SJCRH30 (cell line): ENCODE measurements at places on chromosomes 2 and 18. TPM values are rescaled to one million over a fixed set of nuclear protein-coding genes. Genes with fewer than 3 reads are reported as not detected.

Gene IL36RN
- not detected in 2 replicates for total RNA-seq

Gene PLA2R1
- not detected in 2 replicates for total RNA-seq

Gene GPR155
- 13.5 and 14.1 TPM in 2 replicates for total RNA-seq

Gene STAT4
- total RNA-seq: 0.16 TPM in 1 of 2 replicates, not detected in the other

Gene MC4R
- not detected in 2 replicates for total RNA-seq

Gene LAMA1
- 11.9 and 12.0 TPM in 2 replicates for total RNA-seq

- H3K36me3 ChIP-seq: no peaks in the 10 kb centered on the region
- H3K4me3 ChIP-seq: no peak overlapping the region
- no peaks in the 10 kb centered on the region for H3K4me1 ChIP-seq
Measured at GRCh38 chr2:50108245-50108644, 923.7 kb downstream of the NRXN1 start.

GRCh38 chr18:26926066-26926675 is 60.7 kb upstream of the AQP4 start:
- no peak for DNase-seq
- no peaks in the 10 kb centered on the region for H3K36me3 ChIP-seq
- no peak overlapping the region for H3K27ac ChIP-seq
- H3K4me1 ChIP-seq: no peaks in the 10 kb centered on the region
- no peak overlapping the region for H3K4me3 ChIP-seq

GRCh38 chr18:37230768-37231167 is 334.8 kb downstream of the CELF4 start:
- DNase-seq: no peak
- no peak overlapping the region for H3K27ac ChIP-seq
- H3K4me3 ChIP-seq: no peak overlapping the region
- H3K27me3 ChIP-seq: no peaks in the 10 kb centered on the region
- H3K36me3 ChIP-seq: no peaks in the 10 kb centered on the region

DNA sequence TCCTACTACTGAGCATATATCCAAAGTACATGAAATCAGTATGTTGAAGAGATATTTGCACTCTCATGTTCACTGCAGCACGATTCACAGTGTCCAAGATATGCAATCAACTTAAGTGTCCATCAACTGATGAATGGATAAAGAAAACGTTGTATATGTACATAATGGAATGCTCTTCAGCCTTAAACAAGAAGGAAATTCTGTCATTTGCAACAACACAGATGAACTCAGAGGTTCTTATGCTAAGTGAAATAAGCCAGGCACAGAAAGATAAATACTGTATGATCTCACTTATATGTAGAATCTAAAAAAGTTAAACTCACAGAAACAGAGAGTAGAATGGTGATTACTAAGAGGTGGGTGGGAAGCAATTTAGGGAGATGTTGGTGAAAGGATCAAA is 149.2 kb downstream of the EVA1A start:
- no peaks in the 10 kb centered on the region for H3K36me3 ChIP-seq
- no peak for DNase-seq
- no peak overlapping the region for H3K27ac ChIP-seq
- no peak overlapping the region for H3K4me3 ChIP-seq

DNA sequence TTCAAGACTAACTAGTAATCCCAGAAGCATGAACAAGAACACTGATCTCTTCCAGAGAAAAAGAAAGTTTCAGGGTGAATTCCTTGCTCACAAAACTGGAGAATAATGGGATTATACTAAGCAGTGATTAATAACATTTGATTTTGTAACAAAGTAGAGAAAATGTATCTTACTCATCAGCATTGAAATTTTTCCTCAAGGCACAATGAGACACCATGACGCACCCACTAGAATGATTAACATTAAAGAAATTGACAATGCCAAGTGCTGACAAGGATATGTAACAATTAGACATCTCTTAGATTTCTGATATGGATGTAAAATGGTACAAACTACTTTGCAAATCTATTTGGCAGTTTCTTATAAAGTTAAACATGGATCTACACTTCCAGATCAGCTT is 101.1 kb upstream of the EPHA4 start:
- no peaks in the 10 kb centered on the region for H3K36me3 ChIP-seq
- H3K4me1 ChIP-seq: no peaks in the 10 kb centered on the region
- no peak for DNase-seq
- 0 out of 2 replicates have a peak, but pooled peaks cover 4% of the 10 kb centered on the region for H3K27me3 ChIP-seq

DNA sequence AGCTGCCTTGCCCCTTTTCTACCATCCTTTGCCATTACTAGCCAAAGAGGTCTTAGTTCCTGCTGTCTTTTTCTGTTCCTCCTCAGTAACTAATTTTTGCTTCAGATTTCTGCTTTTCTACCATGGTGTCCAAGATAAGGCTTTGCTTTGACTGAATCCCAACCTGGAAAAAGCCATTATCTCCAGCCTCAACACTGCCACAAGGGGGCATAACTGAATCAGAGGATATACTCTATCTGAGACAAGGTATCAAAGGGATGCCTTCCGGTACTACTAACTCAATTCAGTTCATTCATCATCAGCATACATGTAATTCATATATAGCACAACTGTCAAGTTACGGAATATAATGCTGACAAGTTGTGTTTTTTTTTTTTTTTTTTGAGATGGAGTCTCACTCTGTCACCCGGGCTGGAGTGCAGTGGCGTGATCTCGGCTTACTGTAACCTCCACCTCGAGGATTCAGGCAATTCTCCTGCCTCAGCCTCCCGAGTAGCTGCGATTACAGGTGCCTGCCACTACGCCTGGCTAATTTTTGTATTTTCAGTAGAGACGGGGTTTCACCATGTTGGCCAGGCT is 11.4 kb downstream of the OSGEPL1 start:
- H3K4me3 ChIP-seq: no peak overlapping the region
- no peaks in the 10 kb centered on the region for H3K4me1 ChIP-seq
- no peaks in the 10 kb centered on the region for H3K27me3 ChIP-seq

GRCh38 chr2:15732341-15733077 is 140.8 kb downstream of the DDX1 start:
- H3K27ac ChIP-seq: peak overlapping the region; percentile 0; the same call in 1 of the 2 replicates
- H3K4me3 ChIP-seq: no peak overlapping the region
- peaks cover 65% of the 10 kb centered on the region for H3K4me1 ChIP-seq
- DNase-seq: peak; percentile 66

GRCh38 chr2:151727593-151728552 is 6.4 kb downstream of the NEB start:
- H3K36me3 ChIP-seq: peaks cover 40% of the 10 kb centered on the region
- no peak overlapping the region for H3K4me3 ChIP-seq
- no peaks in the 10 kb centered on the region for H3K27me3 ChIP-seq
- no peaks in the 10 kb centered on the region; the same call in 1 of the 2 replicates for H3K4me1 ChIP-seq

- H3K4me1 ChIP-seq: no peaks in the 10 kb centered on the region
- no peaks in the 10 kb centered on the region for H3K27me3 ChIP-seq
- H3K27ac ChIP-seq: no peak overlapping the region
- no peak overlapping the region for H3K4me3 ChIP-seq
- DNase-seq: no peak
Measured at GRCh38 chr2:182048088-182048487, 62.4 kb downstream of the PPP1R1C start.

DNA sequence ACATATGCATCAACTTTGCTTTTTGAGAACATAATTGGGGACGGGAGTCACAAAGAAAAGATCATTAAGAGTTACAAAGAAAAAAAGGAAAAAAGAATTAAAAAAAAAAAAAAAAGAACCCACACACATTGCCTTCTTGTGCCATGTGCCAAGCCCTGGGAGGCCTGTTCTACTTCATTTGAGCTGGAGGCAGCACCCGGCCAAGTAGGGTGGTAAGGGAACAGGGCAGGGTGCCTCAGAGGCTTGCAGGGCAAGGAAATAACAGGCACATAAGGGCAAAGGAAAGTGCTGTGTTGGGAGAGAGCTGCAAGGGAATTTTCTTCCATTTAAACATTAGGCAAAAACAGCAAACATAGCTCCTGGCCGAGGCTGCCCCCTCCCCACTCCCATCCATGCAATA is 418.0 kb downstream of the TMEM182 start:
- H3K4me1 ChIP-seq: no peaks in the 10 kb centered on the region
- no peak overlapping the region for H3K27ac ChIP-seq
- no peak overlapping the region for H3K4me3 ChIP-seq
- no peaks in the 10 kb centered on the region for H3K27me3 ChIP-seq
- no peaks in the 10 kb centered on the region for H3K36me3 ChIP-seq

- peaks cover 21% of the 10 kb centered on the region for H3K4me1 ChIP-seq
- H3K27me3 ChIP-seq: no peaks in the 10 kb centered on the region
- peak; percentile 30 for DNase-seq
- no peak overlapping the region for H3K27ac ChIP-seq
- no peak overlapping the region for H3K4me3 ChIP-seq
- H3K36me3 ChIP-seq: no peaks in the 10 kb centered on the region
Measured at GRCh38 chr2:180970016-180970415, 10.4 kb upstream of the UBE2E3 start.

DNA sequence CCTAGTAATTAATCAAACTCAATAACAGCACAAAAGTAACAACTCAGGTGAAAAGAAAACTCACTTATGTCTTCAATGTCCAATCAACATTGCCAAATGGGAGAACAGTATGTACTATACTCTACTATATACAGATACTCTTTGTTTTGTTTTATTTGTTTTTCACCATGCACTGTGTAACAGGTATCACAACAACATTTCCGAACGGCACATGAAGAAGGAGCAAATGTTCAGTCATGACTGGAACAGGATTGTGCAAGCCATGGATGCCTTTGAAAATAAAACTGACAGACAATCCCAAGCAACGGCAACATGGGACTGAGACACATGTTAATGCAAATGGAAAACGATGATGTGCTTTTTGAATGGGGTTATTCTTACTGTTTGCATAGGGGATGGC is 334.9 kb upstream of the THUMPD2 start:
- H3K27ac ChIP-seq: no peak overlapping the region
- no peak overlapping the region for H3K4me3 ChIP-seq
- no peaks in the 10 kb centered on the region for H3K4me1 ChIP-seq
- no peak for DNase-seq

DNA sequence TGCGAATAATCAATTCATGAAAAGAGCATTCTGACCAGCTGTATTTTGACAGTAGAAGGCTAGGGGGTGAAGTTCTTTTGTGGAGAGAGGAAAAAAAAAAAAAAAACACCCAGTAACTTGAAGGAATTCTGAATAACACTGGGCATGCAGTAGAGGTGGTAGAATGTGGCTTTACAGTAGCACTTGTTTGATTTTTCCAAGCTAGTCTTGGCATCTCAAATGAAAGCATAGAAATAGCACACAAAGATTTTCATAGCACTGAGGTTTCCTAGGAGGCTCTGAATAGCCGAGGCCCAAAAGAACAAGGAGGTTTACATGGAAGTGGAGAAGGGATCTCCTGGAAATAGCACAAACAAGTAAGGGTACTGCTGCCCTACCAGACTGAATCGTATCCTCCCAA is 470.2 kb upstream of the CDH20 start:
- H3K27me3 ChIP-seq: no peaks in the 10 kb centered on the region
- H3K4me1 ChIP-seq: no peaks in the 10 kb centered on the region
- H3K36me3 ChIP-seq: no peaks in the 10 kb centered on the region

GRCh38 chr2:141927536-141927935 is 203.3 kb downstream of the LRP1B start:
- no peaks in the 10 kb centered on the region for H3K27me3 ChIP-seq
- H3K36me3 ChIP-seq: no peaks in the 10 kb centered on the region
- H3K4me1 ChIP-seq: no peaks in the 10 kb centered on the region
- H3K4me3 ChIP-seq: no peak overlapping the region

GRCh38 chr2:137872577-137872976 is 91.7 kb upstream of the HNMT start:
- H3K4me3 ChIP-seq: no peak overlapping the region
- no peaks in the 10 kb centered on the region for H3K36me3 ChIP-seq
- no peaks in the 10 kb centered on the region; the same call in 1 of the 2 replicates for H3K27me3 ChIP-seq
- no peak for DNase-seq
- no peaks in the 10 kb centered on the region for H3K4me1 ChIP-seq
